ENCODE measurements at places on chromosomes 11 and 22. TPM values are rescaled to one million over a fixed set of nuclear protein-coding genes. Genes with fewer than 3 reads are reported as not detected.

Gene TNNT3
- not detected for total RNA-seq

Gene ASCC2
- 23.0 TPM for total RNA-seq

Gene SULT4A1
- 1.3 TPM for total RNA-seq

Gene WT1
- 0.81 TPM for total RNA-seq

Gene OR4C16
- total RNA-seq = not detected

Gene FIBIN
- total RNA-seq = 36.1 TPM

Gene ANO5
- 14.7 TPM for total RNA-seq

Gene FKBP2
- 70.5 TPM for total RNA-seq

Gene TP53AIP1
- not detected for total RNA-seq

Gene OR4D5
- total RNA-seq = not detected

GRCh38 chr11:100930185-100930778, 199.3 kb downstream of the PGR start:
- no peaks in the 10 kb centered on the region for H3K4me1 ChIP-seq
- no peak for DNase-seq
- no peak overlapping the region for H3K4me3 ChIP-seq
- H3K27ac ChIP-seq = no peak overlapping the region
- H3K27me3 ChIP-seq = no peaks in the 10 kb centered on the region

GRCh38 chr11:17883057-17883456, 129.8 kb downstream of the SERGEF start:
- no peaks in the 10 kb centered on the region for H3K27me3 ChIP-seq
- H3K4me1 ChIP-seq = no peaks in the 10 kb centered on the region
- H3K4me3 ChIP-seq = no peak overlapping the region
- no peak for DNase-seq
- no peak overlapping the region for H3K27ac ChIP-seq

DNA sequence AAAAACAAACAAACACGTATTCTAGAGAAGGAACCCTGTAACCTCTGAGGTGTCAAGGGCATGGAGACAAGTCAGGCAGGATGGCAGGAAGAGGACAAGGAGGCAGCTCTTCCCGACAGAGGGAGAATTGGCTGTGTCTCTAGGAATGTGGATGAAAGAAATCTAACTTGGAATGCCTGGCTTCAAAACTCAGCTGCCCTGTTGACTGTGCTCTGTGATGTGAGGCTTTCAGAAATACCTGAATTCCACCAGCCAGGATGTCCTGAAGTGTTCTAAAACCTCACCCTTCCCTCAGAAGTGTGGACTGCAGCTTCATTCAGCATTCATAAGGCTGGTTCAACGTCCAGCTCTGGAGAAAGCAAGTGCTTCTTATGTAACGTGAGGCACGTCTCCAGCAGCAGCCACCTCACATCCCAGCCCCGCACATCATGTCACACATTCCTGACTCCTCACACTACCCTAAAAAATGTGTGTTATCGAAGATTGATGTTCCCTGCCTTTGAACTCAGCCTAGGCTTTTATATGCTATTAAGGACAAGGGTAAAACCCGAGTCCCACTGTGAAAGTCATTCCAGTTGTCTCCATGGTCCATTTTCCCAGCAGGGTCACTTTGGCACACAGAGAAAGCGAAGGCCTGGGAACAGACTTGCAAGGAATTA, 398.9 kb downstream of the ETS1 start:
- no peak overlapping the region for H3K4me3 ChIP-seq
- H3K4me1 ChIP-seq = no peaks in the 10 kb centered on the region
- H3K36me3 ChIP-seq = no peaks in the 10 kb centered on the region
- H3K27ac ChIP-seq = no peak overlapping the region

DNA sequence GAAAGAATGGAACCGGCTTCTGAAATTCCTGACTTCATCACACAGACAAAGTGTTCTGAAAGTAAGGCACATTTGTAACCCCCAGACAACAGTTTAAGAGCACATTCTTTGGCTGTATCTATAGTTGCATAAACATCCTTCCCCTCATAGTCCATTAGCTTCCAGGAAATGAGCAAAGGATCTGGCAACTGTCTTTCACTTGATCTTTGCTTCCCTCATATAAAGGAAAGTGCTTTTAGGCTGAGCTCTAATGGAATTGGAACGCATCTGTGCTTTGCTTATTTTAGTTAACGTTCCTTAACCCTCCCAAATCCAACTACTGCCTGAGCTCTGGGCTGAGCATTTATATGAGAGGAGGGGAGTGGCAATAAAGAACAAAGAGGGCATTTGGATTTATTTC, 76.9 kb upstream of the API5 start:
- H3K27ac ChIP-seq = no peak overlapping the region
- H3K4me3 ChIP-seq = no peak overlapping the region
- H3K4me1 ChIP-seq = no peaks in the 10 kb centered on the region

GRCh38 chr11:67382276-67383136, 9.1 kb upstream of the CLCF1 start:
- no peaks in the 10 kb centered on the region for H3K4me1 ChIP-seq
- H3K36me3 ChIP-seq = no peaks in the 10 kb centered on the region
- no peak overlapping the region for H3K4me3 ChIP-seq
- no peak overlapping the region for H3K27ac ChIP-seq

GRCh38 chr11:134554861-134555260, 142.8 kb upstream of the B3GAT1 start:
- H3K27ac ChIP-seq = no peak overlapping the region
- H3K36me3 ChIP-seq = no peaks in the 10 kb centered on the region
- H3K4me3 ChIP-seq = no peak overlapping the region
- no peaks in the 10 kb centered on the region for H3K27me3 ChIP-seq

DNA sequence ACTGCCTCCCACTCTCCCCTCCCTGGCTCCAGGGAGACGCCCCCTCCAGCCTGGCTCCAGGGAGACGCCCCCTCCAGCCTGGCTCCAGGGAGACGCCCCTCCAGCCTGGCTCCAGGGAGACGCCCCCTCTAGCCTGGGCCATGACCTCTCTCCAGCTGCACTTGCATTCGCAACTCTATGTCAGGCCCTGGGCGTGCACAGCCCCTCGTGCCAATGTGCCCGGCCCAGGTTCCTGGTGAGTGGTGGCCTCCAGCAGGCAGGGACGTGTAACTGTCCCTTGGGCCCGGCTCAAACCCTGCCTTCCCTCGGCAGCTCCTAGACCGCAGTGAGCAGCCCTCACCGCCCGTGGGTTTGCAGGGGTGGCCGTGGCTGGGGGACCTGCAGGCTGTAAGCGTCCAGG, 6.9 kb downstream of the MUC6 start:
- no peaks in the 10 kb centered on the region for H3K27me3 ChIP-seq
- no peak overlapping the region for H3K27ac ChIP-seq

- no peaks in the 10 kb centered on the region for H3K4me1 ChIP-seq
- DNase-seq = no peak
- no peak overlapping the region for H3K4me3 ChIP-seq
- no peaks in the 10 kb centered on the region for H3K27me3 ChIP-seq
Observed at GRCh38 chr11:43825217-43825816, 55.3 kb upstream of the ALKBH3 start.

DNA sequence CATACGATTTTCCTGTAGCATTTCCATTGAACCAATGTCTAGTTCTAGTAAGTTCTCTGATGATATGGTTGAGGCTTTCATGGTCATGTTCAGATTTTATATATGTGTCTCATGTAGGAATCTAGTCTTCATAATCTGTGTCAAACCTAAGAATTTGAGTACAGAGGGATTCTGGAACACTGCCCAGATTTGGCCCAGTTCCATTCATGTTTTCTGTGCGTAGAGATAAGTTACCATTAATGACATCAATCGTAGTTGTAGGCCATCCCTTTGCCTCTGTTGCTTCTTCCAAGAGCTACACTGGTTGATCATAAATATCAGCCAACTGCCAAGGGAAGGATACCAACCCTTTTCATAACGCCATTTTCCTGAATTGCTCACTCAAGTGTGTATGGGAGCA, 23.3 kb downstream of the ST3GAL4 start:
- no peak overlapping the region for H3K27ac ChIP-seq
- no peak overlapping the region for H3K4me3 ChIP-seq
- H3K4me1 ChIP-seq = no peaks in the 10 kb centered on the region
- H3K36me3 ChIP-seq = no peaks in the 10 kb centered on the region
- DNase-seq = peak; percentile 39
- no peaks in the 10 kb centered on the region for H3K27me3 ChIP-seq

DNA sequence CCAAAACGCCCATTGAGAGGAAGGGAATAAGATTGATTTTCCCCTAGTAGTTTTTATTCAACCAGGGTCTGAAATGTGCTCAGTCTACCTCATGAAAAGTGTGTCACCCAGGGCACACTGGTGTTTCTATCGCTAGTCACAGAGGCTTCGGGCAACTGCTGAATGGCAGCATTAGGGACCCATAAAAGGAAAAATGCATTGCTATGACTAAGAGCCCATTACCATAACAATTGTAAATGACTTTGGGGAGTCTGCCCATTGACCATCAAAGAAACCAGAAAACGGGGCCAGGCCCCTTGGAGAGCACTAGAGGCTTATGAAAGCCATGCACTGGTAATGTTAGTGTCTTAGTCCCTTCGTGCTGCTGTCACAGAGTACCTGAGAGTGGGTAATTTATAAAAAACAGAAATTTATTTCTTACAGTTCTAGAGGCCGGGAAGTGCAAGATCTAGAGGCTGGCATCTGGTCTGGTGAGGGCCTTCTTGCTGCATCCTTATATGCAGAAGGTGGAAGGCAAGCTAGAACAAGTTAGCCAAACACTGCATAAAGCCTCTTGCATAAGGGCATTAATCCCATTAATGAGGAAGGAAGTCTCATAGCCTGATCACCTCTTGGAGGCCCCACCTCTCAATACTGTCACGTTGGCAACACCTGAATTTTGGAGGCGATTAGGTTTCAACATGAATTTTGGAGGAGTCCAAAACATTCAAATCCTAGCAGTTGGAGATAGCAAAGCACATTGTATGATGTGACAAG, 306.7 kb downstream of the ST3GAL4 start:
- no peak overlapping the region for H3K27ac ChIP-seq
- no peaks in the 10 kb centered on the region for H3K27me3 ChIP-seq
- no peaks in the 10 kb centered on the region for H3K4me1 ChIP-seq

GRCh38 chr11:9072626-9073176, 18.7 kb downstream of the SCUBE2 start:
- no peak overlapping the region for H3K27ac ChIP-seq
- no peak for DNase-seq
- H3K4me3 ChIP-seq = no peak overlapping the region
- peaks cover 25% of the 10 kb centered on the region for H3K4me1 ChIP-seq
- no peaks in the 10 kb centered on the region for H3K36me3 ChIP-seq
- H3K27me3 ChIP-seq = no peaks in the 10 kb centered on the region

GRCh38 chr11:130675371-130675821, 227.0 kb downstream of the ADAMTS15 start:
- no peaks in the 10 kb centered on the region for H3K27me3 ChIP-seq
- peak; percentile 92 for DNase-seq
- peaks cover 73% of the 10 kb centered on the region for H3K4me1 ChIP-seq

GRCh38 chr11:64792482-64792881, 10.5 kb downstream of the MAP4K2 start:
- peaks cover 4% of the 10 kb centered on the region for H3K36me3 ChIP-seq
- DNase-seq = no peak
- H3K27me3 ChIP-seq = no peaks in the 10 kb centered on the region
- H3K27ac ChIP-seq = no peak overlapping the region
- H3K4me1 ChIP-seq = peaks cover 4% of the 10 kb centered on the region

GRCh38 chr11:117903505-117904382, 25.5 kb downstream of the TMPRSS13 start:
- no peak overlapping the region for H3K27ac ChIP-seq
- no peaks in the 10 kb centered on the region for H3K27me3 ChIP-seq
- peak; percentile 56 for DNase-seq
- no peak overlapping the region for H3K4me3 ChIP-seq
- H3K36me3 ChIP-seq = no peaks in the 10 kb centered on the region
- H3K4me1 ChIP-seq = no peaks in the 10 kb centered on the region

GRCh38 chr11:70623906-70624597, 225.7 kb downstream of the CTTN start:
- H3K36me3 ChIP-seq = no peaks in the 10 kb centered on the region
- no peak overlapping the region for H3K4me3 ChIP-seq
- DNase-seq = no peak

DNA sequence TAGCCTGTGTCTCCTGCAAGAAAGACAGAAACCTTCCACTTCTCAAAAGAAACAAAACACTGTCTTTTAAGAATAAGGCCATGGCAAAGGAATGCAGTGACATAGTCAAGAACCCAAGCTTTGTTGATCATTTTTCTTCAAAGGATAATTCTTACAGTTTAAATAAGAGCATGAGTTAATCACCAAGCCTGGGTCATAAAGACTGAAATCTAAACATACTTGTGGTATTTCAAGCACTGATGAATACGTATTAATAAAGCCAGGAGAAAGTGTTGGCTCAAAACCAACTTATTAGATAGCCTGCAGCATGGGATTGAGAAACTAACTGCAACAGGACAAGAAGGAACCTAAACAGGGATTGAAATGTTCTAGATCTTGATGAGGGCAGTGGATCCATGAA, 143.3 kb upstream of the MTNR1B start:
- no peak overlapping the region for H3K4me3 ChIP-seq
- H3K27ac ChIP-seq = no peak overlapping the region
- no peak for DNase-seq
- no peaks in the 10 kb centered on the region for H3K36me3 ChIP-seq

- peak overlapping the region; percentile 100 for H3K27ac ChIP-seq
- H3K36me3 ChIP-seq = peaks cover 30% of the 10 kb centered on the region
- no peaks in the 10 kb centered on the region for H3K27me3 ChIP-seq
- peak; percentile 55 for DNase-seq
- H3K4me1 ChIP-seq = peaks cover 54% of the 10 kb centered on the region
Observed at GRCh38 chr11:64776875-64777274, 1.5 kb downstream of the SF1 start.

- H3K4me1 ChIP-seq = peaks cover 86% of the 10 kb centered on the region
- no peak overlapping the region for H3K27ac ChIP-seq
- H3K27me3 ChIP-seq = no peaks in the 10 kb centered on the region
- H3K4me3 ChIP-seq = no peak overlapping the region
- DNase-seq = peak; percentile 41
Observed at GRCh38 chr11:114102993-114103896, 43.7 kb downstream of the ZBTB16 start.

DNA sequence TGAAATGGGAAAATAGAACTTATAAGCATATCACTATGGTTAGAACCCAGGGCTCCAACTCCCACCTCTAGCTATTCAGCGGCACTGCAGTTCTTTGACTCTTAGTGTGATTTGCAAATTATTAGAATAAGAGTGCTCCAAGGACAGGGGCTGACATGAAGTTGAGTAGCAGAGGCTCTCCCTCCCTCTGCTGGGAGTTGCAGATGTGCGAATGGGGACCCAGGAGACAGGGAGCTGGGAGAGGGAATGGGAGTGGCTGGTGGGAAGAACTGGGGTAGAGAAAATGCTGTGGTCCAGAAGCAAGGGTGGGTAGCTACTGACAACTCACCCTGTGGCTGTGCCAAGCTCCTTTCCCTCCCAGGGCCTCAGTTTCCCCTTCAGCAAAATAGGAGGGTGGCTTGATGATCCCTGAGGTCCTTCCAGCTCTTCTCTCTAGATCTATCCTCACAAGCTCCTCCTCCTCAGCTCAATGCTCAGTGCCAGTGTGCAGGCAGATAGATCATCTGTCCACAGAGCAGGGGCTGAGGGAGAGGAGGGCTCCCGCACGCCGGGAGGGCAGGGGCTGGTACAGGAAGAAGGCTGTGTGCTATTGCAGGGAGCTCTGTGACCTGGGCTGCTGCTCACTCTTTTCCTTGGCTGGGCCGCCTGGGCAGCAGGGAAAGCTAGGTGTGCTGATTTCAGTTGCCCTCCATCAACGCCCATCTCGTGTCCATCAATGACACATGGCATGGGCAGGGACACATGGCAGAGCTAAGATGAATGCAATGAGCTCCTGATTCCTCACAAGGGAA, 99.0 kb downstream of the NECTIN1 start:
- no peak overlapping the region for H3K27ac ChIP-seq
- peaks cover 10% of the 10 kb centered on the region for H3K27me3 ChIP-seq
- no peaks in the 10 kb centered on the region for H3K36me3 ChIP-seq
- DNase-seq = no peak
